ENCODE measurements at places on chromosomes 2 and 18.

DNA sequence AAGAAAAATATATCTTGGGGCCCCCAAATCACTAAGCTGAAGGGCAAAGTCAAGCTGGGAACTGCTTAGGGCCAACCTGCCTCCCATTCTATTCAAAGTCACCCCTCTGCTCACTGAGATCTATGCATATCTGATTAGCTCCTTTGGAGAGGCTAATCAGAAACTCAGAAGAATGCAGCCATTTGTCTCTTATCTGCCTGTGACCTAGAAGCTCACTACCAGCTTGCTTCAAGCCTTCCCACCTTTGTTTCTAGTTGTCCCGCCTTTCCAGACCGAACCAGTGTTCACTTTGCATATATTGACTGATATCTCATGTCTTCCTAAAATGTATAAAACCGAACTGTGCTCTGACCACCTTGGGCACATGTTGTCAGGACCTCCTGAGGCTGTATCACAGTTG, 479.4 kb downstream of the METTL4 start:
- no peak for DNase-seq

DNA sequence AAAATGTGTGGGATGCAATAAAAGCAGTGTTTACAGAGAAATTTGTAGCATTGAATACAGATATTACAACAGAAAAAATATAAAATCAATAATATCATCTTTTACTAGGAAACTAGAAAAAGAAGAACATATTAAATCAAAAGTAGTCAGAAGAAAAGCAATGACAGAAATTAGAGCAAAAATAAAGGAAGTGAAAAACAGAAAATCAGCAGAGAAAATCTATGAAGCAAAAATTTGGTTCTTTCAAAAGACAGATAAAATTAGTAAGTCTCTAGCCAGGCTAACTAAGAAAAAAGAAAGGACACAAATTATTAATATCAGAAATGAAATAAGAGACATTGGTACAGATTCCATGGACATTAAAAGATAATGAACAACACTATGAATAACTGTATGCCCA, 212.0 kb upstream of the MGAT5 start:
- no peak for DNase-seq

DNA sequence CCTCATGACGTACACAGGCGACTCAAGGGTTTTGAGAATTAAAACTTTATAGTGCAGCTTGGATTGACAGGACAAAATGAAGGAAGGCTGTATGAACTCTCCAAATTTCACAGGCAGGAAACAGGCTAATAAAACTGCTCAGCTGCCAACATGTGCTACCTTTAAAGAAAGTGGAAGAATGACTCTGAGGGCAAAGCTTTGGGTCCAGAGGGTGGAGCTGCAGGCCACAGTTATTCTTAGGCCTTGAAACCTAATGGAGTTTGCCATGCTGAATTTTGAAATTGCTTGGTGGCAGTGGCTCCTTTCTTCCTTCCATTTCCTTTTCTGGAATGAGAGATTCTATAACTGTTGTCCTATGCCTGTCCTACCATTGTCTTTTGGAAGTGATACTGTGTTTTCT, 34.8 kb downstream of the HAT1 start:
- peak; percentile 8 for DNase-seq

DNA sequence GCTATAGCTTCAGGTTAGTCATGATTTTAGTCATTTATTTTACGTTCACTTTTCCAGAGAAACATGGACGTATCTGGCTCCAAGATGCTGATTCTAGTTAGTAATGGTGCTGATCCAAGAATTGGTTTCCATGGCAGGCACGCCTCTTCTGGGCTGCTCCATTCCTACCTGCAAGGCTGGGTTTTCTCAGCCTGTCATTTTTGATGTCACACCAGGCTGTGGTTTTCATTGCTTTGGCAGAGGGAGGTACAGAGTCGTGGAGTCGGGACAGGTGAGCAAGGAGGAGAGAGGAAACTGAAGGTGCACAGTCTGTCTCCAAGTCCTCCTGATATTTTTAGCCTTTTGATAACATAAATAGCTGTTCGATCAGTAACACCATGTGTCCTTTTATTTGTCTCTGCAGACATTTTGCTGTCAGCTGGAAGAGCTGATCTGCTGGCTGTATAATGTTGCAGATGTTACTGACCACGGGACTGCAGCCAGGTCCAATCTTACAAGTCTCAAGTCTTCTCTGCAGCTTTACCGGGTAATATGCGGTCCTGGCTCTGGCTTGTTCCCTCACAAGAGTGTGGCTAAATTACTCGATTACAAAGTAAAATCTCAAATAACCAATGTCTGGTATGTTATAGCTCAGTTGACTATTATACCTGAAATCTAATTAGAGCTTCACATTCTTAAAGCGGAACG, 17.8 kb downstream of the CEP68 start:
- DNase-seq, result no peak

- DNase-seq, result no peak
Measured at GRCh38 chr2:56314796-56315195, 131.0 kb downstream of the CCDC85A start.

DNA sequence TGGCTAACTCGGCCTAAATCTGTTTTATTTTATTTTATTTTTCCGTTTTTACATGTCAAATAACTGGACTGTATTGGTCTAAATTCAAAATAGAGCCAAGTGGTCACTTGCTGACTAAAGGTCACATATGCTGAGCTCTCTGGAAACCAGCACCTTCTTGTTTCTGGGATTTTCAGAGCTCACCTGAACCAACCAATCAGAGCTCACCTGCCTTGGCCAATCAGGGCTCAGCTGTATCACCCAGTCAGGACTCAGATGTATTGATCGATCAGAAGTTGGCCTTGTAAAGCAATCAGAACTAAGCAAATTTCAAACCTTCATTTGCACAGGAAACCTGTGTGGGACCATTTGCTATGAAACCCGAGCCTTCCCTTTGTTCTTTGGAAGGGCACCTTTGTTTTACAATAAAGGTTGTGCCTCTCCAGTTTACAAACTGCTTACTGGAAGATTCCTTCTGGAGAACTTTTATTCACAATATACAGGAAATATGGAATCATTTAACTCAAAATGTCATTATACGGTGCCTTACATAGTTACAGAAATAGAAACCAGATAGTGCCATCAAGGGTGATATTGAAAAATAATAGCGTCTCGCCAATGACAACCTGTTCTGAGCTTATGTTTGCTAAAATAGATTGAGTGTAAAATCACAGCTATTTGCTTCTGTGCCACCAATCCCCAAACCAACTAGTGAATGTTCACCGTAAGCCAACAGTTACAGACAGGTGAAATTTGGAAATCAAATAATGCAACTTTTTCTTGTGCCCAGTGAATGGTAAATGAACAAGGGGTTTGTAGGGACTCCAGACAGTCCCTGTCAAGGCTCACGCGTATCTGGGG, 17.3 kb upstream of the PSD4 start:
- peak; percentile 55 for DNase-seq

Measured in NCI-H1105 treated with DMSO at 0.1 percent for 48 hours (cell line).